Stimulated activated CD4-positive, alpha-beta T cell treated with anti-CD3 and anti-CD28 coated beads, Interleukin-1b, Interleukin-23, amount 100 ng/mL, for 1 hour (primary cell): ENCODE measurements at places on chromosomes 4 and X.

DNA sequence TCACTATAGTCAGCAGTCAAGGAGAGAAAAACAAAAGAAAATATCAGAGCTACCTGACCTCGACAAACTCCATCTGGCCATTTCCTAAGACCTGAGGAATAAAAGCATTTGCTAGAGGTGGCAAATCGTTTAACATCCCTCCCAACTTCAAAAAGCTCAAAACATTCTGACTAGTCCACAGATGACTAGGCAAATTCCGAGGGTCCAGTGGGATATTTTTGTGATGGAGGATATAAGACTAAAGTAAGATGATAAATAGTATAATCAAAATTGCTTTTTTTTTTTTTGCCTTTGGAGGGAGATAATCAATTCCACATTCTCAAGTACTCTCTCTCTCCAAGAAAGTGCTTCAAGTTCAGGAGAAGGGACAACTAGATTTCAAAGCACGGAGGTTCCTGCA is 119.1 kb upstream of the ETNPPL start:
- no peak for DNase-seq

- DNase-seq = no peak
Observed at GRCh38 chr4:70855464-70855863, 15.8 kb upstream of the GRSF1 start.

GRCh38 chr4:80916770-80917169 is 113.7 kb upstream of the BMP3 start:
- no peak for DNase-seq

DNA sequence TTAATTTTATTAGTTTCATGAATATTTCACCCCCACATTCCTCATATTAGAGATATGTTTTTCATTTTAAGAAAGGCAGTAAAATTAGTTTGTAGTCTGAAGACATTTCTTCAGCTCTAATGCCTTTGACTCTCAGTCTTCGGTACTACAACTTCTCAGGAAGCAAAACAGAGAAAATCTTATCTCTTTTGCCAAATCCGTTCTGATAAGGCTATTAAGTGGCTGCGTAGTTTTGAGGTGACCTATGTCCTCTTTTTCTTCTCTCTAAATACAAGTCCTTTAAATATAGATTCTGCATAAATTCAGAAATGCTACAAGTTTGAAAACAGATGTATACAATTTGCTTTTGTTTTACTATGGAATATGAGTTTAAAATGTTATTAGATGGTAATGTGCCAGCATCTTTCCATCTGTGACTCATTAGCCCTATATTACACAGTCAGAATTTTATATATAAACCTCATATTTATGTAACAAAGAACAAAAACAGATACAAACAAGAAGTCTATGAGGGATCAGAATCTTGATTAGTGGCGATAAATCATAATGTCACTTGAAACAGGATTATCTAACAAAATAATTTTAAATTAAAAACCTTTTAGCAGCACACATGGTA is 181.2 kb upstream of the ETNPPL start:
- DNase-seq = no peak

DNA sequence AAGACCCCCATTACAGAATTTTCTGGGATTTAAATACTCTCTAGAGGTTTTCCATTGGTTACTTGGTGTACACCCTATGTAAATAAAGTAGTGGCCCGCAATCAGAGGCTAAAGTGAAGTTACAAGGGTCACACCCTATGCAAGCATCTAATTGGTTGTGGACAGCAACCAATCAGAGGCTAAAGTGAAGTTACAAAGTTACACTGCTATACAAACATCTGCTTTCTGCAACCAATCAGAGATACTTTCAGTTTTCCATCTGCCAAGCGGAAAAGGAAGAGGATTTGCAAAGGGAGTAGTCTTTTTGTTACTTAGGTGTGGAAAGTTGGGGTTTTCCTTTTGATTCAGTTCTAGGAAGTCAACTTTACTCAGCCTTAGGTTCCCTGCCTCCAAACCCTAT is 2.0 kb upstream of the ATRX start:
- no peak for DNase-seq
